ENCODE measurements at places on chromosomes 2 and 18.

- DNase-seq: no peak
Measured at GRCh38 chr18:76401498-76401897, 93.5 kb downstream of the ZNF516 start.

- DNase-seq: peak; percentile 63
Measured at GRCh38 chr2:24456599-24457556, 34.2 kb upstream of the NCOA1 start.

DNA sequence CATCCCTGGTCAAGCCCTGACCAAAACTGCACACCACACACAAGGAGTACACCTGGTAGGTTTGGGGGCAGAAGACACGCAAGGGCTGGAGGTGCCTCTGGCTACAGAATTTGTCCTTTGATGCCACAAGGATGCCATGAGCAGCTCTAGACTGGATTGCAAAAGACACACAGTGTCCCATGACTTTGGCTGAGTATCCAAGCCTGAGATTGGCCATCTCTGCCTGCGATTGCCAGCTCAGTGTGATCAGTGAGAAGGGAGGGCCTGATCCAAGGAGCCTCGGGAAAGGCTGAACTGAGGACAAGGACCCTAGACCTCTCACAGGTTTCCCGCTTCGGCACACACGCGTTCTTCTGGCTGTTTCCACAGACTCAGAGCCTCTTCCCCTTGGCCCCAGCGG, 60.0 kb upstream of the FOSL2 start:
- DNase-seq: no peak

GRCh38 chr2:168694866-168695265, 107.6 kb upstream of the NOSTRIN start:
- DNase-seq: no peak

DNA sequence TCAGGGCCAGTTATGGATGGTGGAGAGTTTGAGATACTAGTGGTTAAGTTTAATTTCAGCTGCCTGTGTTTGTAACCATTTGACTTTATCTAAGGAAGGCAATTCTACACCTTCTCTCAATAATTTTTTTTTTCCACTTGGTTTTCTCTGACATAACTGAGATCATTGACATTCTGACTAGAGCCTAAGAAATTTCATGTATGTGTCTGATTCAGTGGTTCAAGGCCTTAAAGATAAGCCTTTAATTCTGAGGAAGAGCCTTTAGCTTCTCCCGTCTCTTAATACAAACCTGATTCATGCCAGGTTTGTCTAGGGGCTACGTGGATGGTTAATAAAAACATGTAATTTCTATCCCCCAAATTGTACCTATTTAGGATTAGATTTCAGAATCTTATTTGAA, 971.4 kb downstream of the DPP10 start:
- DNase-seq: no peak

DNA sequence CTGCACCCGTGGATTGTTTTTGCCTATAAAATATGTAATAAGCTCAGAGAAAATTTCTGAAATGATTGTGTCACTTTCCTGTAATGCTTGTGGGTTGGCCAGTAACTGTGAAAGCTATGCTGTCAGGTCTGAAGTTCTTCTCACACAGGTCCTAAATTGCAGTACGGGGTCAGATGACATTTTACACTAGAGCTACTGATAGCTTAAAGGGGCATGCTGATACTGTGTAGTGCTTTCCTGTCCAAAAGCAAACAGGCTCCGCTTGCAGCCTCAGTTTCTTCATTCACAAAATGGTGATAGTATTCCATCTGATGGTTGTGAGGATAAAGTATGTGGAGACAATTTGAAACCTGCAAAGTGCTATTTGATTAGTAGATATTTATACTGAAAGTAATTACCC, 7.6 kb upstream of the FARSB start:
- DNase-seq: no peak

DNA sequence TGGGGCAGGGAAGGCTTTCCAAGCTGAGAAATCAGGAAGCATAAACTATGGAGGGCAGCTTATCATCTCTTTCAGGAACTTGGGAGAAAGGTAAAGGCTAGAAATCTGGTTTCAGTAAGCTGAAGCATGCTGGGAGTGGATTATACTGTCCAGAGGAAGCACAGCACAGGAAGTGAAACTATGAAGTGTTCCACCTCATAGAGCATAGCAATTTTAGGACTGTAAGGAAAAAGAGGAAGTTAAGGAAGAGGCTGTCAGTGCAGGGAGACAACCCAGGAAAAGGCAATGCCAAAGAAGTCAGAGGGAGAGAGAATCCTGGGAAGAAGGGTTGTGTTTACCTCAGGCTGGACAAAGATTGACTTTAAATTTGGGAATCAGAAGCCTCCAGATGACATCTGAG, 51.9 kb downstream of the EFEMP1 start:
- no peak for DNase-seq

DNA sequence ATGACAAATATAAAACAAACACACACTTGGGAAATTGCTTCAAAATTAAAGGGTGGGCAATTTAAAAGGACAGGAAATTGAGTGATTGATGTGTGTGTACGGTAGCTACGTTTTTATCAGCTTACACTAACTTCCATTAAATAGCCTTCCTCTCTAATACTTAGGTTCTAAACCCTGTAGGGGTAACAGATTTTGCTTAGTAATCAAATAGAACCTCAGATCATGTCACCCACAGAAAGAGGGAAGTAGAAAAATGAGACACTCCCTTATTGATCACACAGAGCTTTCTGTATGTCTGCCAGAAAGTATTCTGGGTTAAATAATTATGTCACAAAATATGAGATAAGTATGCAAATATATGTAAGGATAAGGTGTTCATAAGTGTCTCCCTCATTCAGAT, 93.3 kb downstream of the ICA1L start:
- no peak for DNase-seq

- DNase-seq: peak; percentile 54
Measured at GRCh38 chr18:67742954-67743353, 226.4 kb upstream of the DSEL start.

GRCh38 chr2:225797394-225797793, 397.9 kb downstream of the NYAP2 start:
- no peak for DNase-seq

- DNase-seq: no peak
Measured at GRCh38 chr2:239911641-239912071, 113.5 kb downstream of the NDUFA10 start.

GRCh38 chr2:181063696-181064095, 83.3 kb downstream of the UBE2E3 start:
- no peak for DNase-seq

DNA sequence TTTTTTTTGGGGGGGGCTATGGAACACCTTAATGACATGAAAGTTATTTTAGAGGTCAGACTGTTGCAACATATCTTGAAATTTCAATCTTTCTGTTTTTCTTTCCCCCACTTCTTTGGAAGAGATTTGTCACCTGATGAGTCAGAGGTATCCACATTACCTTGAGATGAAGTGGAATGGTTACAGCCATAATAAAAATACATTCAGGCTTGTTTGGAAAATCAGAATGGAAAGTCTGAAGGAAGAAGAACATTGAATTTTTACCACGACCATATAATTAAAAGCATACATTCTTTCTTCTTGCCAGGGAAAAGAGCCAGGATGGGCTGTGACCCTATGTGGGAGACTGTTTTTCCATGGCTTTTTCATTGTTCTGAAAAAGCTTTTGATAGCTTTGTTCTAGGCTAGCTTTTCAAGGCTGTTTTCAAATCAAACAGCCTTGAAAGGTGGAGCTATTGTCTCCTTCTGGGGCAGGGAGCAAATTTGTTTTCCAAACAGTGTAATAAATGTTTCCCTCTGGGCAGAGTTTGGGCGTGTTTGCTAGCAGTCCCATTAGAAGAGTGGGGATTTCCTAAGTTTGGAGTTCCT, 2.3 kb upstream of the GTF3C3 start:
- peak; percentile 17 for DNase-seq

DNA sequence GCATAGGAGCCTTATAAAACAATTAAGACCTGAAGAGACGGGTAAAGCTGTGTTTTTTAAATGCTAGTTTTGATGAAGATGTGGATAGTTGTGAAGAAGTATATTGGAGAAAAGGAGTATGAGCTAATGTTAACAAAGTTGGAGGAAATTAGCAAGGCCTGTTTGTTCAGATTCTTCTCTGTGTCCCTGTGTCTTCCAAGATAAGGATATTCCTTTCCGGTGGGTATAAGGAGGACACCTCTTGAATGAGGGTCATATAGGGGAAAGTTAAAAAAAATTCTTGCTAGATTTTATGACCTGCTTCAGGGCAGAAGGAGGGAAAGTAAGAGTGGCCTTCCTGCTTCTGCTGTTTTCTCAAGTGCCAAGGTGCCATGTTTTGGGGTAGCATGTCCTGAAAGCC, 59.0 kb downstream of the CCDC68 start:
- no peak for DNase-seq

- no peak for DNase-seq
Measured at GRCh38 chr2:189076120-189076519, 101.9 kb downstream of the COL3A1 start.

GRCh38 chr2:174259981-174260380, 11.6 kb upstream of the OLA1 start:
- peak; percentile 80 for DNase-seq

DNA sequence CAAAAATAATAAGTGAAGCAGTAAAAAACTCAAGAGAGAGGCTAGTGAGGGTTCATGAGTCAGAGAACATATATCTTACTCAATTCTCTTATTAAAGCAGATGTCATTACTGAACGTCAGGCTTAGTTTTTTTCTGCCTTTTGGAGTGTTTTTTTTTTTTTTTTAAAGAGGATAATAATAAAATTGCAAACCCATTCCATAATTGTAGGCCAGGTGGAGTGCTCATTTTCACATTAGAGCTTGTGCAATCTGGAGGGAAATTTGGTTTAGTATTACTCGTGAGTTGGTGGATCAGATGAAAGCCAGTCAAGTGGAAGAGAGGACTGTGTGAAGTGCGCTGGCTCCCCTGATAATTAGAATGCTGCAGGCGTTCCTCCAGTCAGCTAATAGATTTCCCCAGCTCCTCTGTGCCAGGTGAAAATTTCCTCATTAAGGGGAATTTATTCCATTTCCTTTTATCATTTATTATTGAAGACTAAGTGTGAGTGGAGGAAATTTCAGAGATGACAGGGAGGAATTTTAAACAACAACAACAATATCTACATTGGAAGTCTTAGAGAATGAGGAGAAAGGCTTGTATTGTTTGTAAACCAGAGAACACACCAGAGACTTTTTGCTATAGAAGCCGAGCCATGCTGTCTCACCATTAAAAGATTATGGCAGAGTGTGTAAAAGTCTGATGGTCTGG, 74.6 kb downstream of the CPS1 start:
- no peak for DNase-seq

GRCh38 chr2:237306083-237306786, 107.7 kb downstream of the COL6A3 start:
- DNase-seq: peak; percentile 43

- DNase-seq: no peak
Measured at GRCh38 chr2:49928551-49928950, 774.2 kb upstream of the FSHR start.

GRCh38 chr2:27217173-27218121, at the start of gene CAD:
Gene CAD (plus strand): TSS chr2:27217369. CDS start chr2:27217552, 183 bp downstream.
- DNase-seq: peak; percentile 78

GRCh38 chr2:6812857-6813530, 52.7 kb downstream of the CMPK2 start:
- no peak for DNase-seq

GRCh38 chr2:204495381-204495780, 49.9 kb upstream of the PARD3B start:
- DNase-seq: no peak

- no peak for DNase-seq
Measured at GRCh38 chr2:1631292-1632001, 112.9 kb downstream of the PXDN start.

DNA sequence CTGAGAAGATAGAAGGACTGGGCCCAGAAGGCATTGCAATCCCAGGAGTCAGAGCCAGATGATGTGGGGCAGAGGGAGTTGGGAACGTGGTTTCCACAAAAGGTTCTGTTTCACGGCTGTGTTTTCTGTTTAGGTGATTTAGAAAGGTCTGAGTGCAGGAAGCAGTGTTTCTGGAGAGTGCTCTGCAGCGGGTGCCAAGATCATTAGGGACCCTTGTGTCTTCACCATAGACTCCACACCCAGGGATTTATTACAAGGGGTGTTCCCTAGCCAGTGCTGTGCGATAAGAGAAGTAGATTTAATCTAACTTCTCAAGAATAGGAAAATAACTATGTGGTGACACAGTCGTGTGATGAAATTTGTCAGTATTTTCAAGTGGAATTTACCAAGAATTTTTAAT, 221.1 kb upstream of the TPO start:
- no peak for DNase-seq

GRCh38 chr2:101779656-101780055, 82.1 kb downstream of the MAP4K4 start:
- no peak for DNase-seq

GRCh38 chr2:17877811-17878280, 621 bp upstream of the KCNS3 start:
- DNase-seq: no peak

DNA sequence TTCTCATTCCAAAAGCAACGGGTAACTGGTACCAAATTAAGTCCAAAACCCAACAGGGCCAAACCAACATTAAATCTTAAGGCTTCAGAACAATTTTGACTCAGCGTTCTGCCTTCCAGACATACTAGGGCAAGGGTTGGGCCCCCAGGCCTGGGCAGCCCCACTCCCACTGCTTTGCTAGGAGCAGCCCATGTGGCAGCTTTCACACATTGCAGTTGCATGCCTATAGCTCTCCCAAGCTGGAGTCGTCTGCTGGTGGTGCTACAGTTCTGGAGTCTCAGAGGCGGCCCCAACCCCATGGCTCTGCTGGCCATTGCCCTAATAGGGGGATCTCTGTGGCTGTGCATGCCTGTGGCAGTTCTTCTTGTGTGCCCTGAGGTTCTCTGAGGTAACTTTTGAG, 37.6 kb upstream of the CD226 start:
- no peak for DNase-seq

- DNase-seq: no peak
Measured at GRCh38 chr2:61536180-61536571, 2.0 kb downstream of the XPO1 start.

- no peak for DNase-seq
Measured at GRCh38 chr2:112491946-112492345, 10.0 kb downstream of the TTL start.

- no peak for DNase-seq
Measured at GRCh38 chr2:231357931-231358330, 37.6 kb upstream of the B3GNT7 start.

- no peak for DNase-seq
Measured at GRCh38 chr2:180449171-180449915, 442.2 kb upstream of the CWC22 start.

GRCh38 chr2:104733226-104733943, 120.5 kb upstream of the POU3F3 start:
- no peak for DNase-seq

GRCh38 chr2:32249731-32250236, 14.9 kb downstream of the NLRC4 start:
- no peak for DNase-seq
